ENCODE measurements at places on chromosomes 5 and 9.

DNA sequence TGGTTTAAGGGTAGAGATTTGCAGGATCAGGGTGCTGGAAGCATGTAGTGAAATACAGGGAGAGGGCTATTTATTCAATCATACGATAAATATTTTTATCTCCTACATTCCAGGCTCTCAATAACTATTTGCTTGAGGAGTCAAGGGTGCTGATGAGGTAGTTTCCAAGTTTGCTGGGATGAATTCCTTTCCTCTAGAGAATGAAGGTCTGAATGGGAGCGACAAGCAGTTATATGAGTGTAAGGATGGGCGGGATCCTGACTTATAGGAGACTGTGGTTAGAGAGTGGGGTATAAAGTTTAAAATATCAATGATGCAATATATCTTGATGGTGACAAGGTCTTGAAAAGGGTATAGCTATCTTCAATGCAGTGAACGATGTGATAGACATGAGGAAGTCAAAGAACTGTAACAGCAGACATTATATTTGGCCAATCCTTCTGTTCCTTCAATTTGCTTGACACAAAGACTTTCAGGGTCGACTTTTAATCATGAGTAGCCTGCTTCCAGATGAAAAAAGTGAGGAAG is 201.1 kb upstream of the HAPLN1 start:
- DNase-seq = no peak

- DNase-seq = no peak
Observed at GRCh38 chr9:135394131-135394530, 85.5 kb upstream of the PPP1R26 start.

DNA sequence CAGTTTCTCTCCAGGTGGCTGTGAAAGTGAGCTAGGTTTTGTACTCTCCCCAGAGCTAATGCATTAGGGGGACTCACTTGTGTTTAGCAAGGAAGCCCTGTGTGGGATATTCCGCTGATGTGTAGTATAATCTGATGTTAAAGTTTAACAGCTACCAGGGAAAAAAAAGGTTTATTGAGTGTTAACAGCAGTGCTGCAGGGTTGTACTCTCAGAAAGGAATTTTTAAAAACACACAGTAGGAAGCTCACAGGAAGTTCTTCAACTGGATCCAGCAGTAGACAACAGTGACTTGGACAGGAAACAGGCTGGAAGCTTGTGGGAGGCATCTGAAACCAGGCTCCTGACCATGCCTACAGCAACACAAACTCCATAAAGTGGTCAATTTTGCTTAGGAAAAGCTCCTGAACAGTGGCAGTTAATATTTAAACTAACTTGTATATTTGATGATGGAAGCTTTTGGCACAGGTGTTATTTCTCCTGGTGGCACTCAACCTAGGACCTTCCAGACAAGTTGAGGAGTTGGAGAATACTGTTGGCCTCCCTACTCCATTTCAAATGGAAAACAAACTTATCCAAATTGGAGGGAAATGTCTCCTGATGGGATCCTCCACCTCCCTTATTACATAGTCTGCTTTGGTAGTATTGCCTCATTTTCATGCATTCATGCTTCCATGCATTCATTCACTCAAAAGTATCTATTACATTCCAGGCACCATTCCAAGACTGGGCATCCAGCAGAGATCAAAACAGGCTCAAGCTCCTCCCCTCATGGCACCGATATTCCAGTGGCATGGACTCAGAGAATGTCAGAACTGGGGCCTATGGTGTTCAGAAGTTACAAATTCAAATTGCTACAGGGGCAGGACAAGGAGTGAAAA is 54.7 kb downstream of the FOXD1 start:
- DNase-seq = peak; percentile 50

DNA sequence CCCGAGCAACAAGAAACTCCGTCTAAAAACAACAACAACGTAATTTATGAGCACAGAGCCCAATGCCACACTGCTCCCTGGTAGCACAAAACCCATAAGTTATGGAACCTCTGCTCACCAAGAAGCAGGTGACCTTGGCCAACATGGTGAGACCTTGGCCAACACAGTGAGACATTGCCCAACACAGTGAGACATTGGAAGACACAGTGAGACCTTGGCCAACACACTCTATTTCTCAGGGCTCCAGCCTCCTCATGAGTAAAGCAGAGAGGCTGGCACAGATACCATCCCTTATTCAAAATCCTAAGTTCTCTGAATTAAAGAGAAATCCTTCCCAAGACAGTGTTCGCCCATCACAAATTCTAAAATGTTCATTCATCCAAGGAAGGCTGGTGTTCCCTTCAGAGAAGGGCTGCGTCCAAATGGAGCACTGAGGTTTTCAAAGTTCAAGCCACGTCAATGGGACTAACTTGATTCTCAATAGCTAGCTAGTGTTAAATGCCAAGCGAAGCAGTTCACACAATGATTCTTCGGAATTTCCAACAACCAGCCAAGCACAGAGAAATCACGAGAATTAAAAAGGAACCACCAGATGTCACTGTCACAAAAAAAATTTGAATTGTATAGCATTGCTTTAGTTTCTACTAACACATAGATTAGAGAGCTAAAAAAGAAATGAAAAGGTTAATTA is 29.5 kb downstream of the TTC39B start:
- peak; percentile 82 for DNase-seq

- DNase-seq = no peak
Observed at GRCh38 chr9:113628621-113629020, 165.1 kb downstream of the RGS3 start.

DNA sequence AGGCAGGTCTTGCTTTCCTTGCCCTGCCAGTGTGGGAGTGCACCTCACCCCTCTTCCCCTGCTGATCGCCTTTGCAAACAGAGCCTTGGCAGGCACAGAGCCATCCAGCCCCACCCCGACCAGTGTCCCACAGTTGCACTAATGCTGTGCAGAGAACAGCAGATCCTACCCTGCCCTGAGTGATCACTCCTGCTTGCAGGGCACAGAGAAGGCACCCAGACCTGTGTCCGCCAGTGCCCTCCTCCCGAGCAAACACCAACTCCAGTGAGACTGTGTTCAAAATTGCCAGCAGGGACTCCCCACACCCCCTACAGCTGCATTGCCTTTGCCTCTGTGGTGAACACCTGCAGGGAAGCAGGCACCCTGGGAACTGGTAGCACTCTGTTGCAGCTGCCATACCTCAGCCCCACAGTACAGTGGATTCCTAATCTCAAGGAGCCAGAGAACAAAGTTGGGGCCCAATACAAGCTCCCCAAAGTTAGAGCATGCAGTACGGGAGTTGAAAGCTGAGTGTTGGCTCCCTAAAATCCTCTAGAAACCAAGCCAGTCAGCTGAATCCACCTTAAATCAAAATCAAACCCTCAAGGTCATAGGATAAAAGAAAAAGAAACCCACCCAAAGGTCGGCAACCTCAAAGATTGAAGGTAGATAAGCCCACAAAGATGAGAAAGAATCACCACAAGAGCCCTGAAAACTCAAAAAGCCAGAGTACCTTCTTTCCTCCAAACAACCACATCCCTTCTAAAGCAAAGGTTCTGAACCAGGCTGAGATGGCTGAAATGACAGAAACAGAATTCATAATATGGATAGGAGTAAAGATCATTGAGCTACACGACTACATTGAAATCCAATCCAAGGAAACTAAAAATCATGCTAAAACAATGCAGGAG is 92.9 kb upstream of the PIK3R1 start:
- DNase-seq = no peak

- DNase-seq = no peak
Observed at GRCh38 chr5:32690153-32690552, 21.0 kb upstream of the NPR3 start.

GRCh38 chr9:106622164-106622487 is 240.8 kb upstream of the ZNF462 start:
- DNase-seq = no peak

DNA sequence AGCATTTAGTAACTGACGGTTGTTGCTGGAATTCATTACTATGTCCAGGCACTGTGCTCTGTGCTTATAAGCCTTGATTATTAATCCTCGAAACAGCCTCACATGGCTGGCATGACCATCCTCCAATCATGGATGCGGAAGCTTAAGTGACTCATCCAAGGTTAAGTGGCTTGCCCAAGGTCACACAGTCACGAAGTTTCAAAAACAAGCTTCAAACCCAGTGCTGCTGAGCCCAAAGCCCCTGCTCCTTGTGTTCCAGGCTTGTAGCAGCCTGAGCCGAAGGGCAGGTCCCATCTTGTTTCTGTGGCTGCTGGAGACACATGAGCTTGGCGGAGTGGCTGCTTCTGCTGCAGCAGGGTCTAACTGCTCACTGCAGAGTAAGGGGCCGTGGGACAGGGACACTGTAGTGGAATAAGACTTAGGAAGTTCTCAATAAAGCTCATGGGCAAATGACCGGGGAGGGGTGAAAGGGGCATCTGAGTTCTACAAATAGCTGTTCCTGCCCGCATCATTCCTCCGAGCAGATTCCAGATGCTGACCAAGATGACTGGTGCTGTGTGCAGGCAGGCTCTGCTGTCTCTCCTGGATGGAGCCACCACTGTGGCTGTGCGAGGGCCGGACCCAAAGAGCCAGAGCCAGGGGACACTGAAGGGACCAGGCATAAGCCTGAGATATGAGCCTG is 32.4 kb downstream of the WHRN start:
- no peak for DNase-seq

DNA sequence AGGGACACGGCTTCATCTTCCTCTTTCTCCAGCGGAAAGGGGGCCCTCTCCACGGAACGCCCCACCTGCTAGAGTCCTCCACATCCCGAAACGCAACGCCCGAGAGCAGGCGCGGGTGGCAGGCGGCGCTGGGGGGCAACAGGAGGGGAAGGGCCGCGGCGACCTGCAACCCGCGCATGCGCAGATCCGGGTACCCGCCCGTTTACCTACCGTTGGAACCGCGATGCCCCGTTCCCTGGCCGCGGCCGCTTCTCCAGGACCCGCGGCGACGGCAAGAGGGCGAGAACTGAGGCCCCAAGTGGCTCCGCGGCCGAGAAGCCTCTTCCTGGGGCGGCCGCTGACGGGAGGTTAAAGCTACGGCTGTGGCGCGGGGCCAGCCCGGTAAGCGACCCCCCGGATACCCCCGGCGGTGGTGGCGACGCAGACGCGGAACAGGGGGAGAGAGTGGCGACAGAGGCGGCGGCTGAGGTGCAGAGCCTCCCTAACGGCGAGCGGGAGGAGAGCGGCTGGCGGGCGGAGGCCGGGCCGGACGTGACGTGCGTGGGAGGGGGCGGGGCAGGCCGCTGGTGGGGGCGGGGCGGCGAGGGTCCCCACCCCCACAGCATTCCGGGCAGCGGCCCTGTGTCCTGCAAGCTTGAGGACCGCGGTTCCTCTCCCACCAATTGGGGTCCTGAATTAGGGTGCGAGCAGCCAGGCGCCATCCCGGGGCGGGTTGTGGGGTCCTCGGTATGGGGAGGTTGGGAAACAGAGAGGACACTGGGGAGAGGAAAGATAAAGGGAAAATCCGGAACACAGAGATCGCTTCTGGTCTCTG is at the start of gene FAM13B:
FAM13B (minus strand) TSS at position 508 of the 814 bp plus-strand sequence. CDS start 13,968 bp downstream, outside the sequence.
- peak; percentile 45 for DNase-seq

DNA sequence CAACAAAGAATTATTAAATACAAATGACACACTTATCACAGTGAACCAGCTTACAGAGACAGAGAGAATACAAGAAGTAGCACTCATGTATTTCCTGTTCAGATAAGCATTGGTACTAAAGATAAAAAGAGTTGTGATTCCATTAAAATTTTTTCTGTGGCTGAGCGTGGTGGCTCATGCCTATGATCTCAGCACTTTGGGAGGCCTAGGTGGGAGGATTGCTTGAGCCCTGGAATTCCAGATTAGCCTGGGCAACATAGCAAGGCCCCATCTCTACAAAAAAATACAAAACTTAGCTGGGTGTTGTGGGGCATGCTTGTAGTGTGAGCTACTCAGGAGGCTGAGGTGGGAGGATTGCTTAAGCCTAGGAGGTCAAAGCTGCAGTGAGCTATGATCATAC is 32.9 kb downstream of the FCHO2 start:
- DNase-seq = peak; percentile 3

DNA sequence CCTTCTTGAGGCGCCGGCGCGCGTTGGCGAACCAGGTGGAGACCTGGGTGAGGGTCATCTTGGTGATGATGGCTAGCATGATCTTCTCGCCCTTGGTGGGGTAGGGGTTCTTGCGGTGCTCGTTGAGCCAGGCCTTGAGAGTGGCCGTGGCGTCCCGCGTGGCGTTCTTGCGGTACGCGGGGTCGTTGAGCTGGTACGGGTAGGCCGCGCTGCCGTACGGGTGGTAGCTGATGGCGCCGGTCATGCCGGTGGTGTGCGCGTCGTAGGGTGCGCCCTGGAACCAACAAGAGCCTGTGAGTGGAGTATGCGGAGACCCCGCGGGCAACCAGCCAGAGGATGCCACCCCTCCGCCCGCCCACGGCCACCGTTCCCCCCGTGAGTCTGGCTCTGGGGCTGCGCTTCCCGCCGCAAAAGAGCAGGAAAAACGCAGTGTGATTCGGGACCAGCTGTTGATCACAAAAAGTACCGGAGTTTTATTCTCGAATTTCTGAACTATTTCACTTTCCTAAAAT is 1.9 kb downstream of the IRX2 start:
- DNase-seq = no peak

DNA sequence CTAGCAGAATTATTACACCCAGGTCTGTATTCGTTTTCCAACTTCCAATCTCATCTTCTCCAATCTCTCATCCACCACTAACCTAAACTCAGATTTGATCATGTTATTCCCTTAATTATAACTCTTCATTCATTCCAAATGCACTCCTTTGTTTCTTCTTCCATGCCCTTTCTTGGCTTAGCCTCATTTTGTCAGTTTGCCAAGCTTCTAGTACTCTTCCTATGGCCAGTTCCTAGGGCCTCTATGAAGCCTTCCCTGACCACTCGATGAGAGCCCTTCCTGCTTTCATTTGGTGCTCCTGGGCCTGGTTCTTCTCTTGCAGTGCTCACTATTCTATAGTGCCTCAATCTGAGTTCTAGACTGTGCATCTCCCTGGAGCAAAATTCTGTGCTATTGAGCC is 5.8 kb downstream of the FAM219A start:
- no peak for DNase-seq

GRCh38 chr9:10605388-10605787 is 7.4 kb downstream of the PTPRD start:
- DNase-seq = no peak

DNA sequence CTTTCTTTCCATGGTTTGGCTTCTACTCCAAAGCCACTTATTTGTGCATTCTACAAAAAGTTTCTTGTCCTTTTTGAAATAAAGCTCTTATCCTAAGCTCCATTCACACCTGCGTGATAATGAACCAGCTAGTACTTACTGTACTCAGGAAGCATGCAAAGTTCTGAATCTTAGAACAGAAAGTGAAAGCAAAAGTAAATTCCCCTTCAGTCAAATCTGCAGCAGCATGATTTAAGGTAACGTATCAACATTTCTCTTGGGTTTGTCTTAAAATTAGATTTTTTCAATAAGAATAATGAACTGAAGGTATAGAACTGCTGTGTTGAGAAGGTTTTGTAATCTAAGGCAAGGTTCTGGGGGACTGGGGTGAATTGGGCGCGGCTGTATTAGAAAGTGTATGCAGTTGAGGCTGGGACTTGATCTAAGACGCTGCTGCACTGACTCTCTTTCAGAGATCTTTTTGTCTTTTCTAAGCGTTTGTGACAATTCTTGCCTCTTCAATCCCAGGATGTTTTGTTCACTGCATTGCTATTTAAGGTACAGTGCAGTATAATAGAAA is at the start of gene ERAP2:
ERAP2 (plus strand) TSS at position 209 of the 559 bp plus-strand sequence. CDS start 3,186 bp downstream, outside the sequence.
- DNase-seq = peak; percentile 68

- DNase-seq = peak; percentile 53
Observed at GRCh38 chr5:14806456-14806855, 65.1 kb downstream of the ANKH start.

Data from kidney glomerular epithelial cell (primary cell).